ENCODE measurements at places on chromosomes 1 and 21.
A peak's percentile ranks its signal among the peaks of the same experiment; 100 is the strongest.

GRCh38 chr1:158002022-158002630 lies 8.7 kb downstream of the KIRREL1 start:
- DNase-seq = no peak

DNA sequence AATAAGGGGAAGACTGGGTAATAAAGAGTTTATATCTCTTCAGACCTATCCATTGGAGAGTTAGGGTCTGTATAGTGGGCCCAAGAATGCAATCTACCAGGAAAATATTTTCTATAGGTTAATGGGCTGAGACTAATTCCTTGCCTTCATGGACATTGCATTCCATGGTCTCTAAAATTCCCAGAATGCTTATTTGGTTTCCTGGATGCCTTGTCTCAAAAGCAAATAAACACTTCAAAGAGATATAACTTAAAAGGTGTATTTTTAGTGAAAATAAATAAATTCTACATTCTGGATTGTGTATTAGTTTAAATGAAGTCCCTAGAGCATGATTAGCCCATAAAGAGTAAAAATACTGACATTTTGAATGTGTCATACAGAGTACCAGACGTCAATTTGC lies 550.1 kb upstream of the PKN2 start:
- no peak for DNase-seq

- DNase-seq = no peak
These were observed 37.0 kb downstream of the HS2ST1 start for GRCh38 chr1:86951430-86951829.

DNA sequence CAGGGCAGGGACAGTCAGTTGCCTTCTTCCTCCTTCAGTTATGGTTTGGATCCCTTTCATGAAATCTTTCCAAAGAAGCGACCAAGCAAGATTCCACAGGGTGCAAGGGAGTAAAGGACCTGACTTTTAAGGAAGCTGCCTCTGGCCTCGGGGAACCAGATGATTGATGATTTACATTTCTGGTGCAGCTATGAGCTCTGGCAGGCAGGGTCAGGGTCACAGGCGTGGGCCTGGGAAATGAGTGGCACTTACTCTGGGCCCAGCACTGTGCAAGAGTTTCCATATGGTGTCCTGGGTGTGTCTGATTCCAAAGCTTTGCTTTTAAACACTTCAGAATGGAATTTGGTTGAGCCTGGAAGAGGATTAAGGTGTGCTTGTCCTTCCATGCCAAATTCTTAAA lies 7.2 kb upstream of the CRABP2 start:
- no peak for DNase-seq

GRCh38 chr1:27585684-27586083 lies 18.3 kb downstream of the AHDC1 start:
- no peak for DNase-seq

DNA sequence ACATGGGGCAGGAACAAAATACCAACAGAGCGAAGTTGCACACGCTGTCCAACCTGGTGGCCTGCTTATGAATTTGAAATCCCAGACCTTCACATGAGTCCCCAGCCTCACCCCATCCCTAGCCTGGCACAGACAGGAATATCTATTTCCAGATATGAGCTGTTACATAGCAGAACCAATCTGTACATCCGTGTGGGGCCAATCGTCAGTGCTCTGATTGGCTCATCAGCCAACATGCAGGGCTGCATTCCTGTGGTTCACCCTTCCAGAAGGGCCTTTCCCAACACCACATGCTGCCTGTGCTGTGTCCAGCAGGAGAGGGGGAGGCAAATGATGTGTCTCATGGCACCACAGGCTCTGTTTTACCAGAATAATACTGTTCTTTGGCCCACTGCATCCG lies 31.3 kb downstream of the CCN1 start:
- DNase-seq = peak; percentile 74

DNA sequence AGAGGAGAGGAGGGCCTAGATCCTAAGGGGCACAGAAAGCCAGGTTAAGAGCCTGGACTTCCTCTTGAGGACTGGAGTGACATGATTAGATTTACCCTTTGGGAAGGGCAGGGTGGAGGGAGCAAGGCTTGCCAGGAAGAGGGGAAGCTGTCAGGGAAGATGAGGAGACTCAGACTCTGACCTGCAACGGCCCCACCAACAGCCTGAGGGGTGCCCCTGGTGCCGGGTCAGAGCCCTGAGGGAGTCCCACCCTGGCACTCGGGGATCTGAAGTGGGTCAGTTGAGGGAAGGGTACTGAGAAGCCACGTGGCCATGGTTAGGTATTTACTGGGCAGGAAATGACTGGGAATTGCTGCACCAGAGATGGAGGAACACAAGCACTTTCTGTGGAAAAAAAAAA lies 9.8 kb downstream of the ECE1 start:
- no peak for DNase-seq

DNA sequence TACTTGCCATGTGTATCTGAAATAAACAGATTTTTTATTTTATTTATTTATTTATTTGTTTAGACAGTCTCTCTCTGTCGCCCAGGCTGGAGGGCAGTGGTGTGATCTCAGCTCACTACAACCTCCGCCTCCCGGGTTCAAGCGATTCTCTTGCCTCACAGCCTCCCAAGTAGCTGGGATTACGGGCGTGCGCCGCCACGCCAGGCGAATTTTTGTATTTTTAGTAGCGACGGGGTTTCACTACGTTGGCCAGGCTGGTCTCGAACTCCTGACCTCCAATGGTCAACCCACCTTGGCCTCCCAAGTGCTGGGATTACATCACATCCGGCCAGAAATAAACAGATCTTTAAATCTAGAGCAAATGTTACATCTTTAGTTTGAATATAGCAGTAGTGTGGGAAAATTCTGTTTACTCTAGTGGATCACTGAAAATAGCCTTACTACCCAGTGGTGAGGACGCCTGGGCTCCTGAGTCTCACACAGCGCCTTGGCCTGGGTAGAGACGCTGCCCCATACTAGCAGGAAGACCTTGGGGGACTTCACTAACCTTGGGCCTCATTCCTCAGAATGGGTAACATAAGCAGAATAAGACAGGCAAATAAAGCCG lies 709 bp downstream of the GART start:
- DNase-seq = no peak

- no peak for DNase-seq
These were observed 52.3 kb upstream of the INSL5 start for GRCh38 chr1:66853379-66853778.

GRCh38 chr1:147215540-147215916 lies 9.6 kb downstream of the FMO5 start:
- no peak for DNase-seq

- DNase-seq = peak; percentile 44
These were observed 46.6 kb downstream of the VPS26C start for GRCh38 chr21:37220433-37220980.

GRCh38 chr1:114181356-114181755 lies 27.7 kb upstream of the SYT6 start:
- DNase-seq = no peak

- DNase-seq = no peak
These were observed 219.3 kb downstream of the KCNJ6 start for GRCh38 chr21:37696936-37697335.

GRCh38 chr1:169528215-169529067 lies 42.7 kb upstream of the SLC19A2 start:
- DNase-seq = no peak

DNA sequence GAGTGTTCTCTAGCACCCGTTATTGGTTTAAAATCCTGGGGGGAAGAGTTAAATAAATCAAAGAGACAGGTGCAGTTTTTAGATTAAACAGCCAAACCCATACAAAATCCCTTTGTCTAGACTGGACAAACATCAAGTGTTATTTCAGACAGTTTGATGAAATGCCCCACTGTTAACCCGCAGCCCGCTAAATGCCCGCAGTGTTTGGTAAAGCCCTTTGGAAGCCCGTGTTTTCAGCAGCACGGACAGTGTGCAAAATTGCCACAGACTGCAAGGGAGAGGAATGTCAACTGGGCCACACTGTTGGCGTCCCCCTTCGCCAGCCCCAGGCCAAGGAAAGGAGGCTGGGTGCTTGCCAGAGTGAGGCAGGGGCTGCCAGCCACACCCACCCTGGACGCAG lies 26.6 kb downstream of the AJAP1 start:
- DNase-seq = no peak

DNA sequence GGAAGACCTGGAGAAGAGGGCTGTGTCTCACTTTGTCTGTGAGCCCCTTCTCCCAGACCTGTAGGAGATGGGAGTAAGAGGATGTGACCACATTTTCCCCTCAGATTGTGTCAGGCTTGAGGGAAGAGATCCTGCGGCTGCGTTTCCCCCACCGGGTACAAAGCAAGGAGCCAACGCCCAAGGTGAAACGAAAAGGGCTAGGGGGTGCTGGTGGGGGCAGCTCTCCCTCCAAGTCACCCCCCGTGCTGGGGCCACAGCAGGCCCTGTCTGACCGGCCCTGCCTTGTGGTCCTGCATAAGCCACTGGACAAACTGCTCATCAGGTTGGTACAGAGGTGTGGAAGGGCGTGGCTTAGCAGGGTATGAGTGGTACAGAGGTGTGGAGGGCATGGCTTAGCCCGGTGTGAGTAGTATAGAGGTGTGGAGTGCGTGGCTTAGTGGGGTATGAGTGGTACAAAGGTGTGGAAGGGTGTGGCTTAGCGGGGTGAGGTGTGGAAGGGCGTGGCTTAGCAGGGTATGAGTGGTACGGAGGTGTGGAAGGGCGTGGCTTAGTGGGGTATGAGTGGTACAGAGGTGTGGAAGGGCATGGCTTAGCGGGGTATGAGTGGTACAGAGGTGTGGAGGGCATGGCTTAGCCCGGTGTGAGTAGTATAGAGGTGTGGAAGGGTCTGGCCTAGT lies 30.6 kb downstream of the HYI start:
- no peak for DNase-seq

DNA sequence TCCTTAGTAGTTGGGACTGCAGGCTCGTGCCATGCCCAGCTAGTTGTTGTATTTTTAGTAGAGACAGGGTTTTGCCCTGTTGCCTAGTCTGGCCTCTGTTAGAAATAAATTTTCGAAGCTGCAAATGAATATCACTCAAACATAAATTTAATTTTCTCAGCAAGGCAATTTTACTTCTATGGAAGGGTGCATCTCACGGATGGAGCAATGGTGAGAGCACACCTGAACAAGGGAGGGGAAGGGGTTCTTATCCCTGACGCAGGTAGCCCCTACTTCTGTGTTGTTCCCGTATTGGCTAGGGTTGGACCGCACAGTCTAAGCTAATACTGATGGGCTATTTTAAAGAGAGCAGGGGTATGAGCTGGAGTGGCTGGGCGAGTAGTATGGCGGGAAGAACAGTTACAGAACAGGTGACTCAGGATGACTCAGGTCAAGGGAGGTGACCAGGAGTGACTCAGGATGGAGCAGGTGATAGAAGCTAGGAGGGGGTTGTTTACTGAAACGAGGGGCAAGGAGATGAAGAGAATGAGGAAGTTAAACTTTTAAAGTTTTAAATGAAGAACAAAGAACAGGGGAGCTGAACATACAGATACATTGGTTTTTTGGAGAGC lies 7.5 kb downstream of the MDM4 start:
- DNase-seq = no peak

- DNase-seq = no peak
These were observed 157.1 kb downstream of the DSCAM start for GRCh38 chr21:40689840-40690360.

DNA sequence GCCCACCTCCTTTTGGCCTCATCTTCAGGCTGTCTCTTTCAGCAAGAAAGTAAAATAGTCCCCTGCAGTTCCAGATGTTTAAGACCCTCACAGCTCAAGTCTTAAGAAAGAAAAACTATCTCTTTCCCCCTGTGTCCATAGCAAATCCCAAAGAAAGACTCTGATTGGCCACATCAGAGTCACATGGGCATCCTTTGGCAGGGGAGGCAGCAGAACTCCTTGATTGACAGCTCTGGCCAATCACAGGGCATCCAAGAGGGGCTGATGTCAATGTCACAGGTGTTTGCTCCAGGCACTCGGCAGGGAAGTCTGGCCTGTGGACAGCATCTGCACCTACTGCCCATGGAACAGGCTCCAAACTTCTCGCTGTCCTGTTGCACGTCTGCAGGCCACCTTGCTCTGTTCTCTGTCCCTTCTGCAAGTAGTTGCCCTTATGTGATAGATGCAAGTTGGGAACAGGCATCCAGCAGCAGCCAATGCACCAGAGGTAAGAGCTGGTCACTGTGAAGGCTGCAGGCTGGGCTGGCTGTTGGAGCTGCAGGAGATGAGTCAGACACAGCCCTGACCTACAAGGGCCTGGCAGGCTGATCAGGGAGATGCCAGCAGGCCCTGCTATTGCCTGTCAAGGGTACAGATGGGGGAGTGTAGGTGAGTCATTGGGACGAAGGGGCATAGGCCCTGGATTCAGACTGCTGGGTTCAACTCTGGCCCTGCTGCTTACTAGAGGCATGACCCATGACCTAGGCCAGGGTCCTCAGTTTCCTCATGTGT lies 96.8 kb upstream of the TMEM51 start:
- peak; percentile 17 for DNase-seq

DNA sequence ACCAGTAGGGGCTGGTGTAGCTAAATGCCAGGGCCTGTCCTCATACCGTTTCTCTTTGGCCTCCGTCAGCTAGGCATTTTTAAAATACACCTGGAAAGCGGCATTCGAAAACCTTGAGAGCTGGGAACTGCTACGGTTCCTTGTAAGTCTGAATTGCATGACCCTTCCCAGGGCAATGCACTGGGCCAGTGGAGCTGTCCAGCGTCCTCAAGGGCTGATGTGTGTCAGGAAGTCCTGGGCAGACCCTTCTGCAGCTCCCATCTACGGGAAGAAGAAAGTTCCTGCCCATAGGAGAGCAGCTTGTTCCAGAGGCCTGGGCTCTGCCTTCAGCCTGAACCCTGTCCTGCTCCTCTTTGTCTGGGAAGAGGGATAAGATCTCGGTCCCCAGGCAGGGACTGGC lies 34.1 kb downstream of the UBASH3A start:
- DNase-seq = no peak

GRCh38 chr1:119449971-119450370 lies 35.0 kb downstream of the HSD3B2 start:
- DNase-seq = no peak

GRCh38 chr1:30988045-30988444 lies 77.5 kb downstream of the PUM1 start:
- DNase-seq = no peak

DNA sequence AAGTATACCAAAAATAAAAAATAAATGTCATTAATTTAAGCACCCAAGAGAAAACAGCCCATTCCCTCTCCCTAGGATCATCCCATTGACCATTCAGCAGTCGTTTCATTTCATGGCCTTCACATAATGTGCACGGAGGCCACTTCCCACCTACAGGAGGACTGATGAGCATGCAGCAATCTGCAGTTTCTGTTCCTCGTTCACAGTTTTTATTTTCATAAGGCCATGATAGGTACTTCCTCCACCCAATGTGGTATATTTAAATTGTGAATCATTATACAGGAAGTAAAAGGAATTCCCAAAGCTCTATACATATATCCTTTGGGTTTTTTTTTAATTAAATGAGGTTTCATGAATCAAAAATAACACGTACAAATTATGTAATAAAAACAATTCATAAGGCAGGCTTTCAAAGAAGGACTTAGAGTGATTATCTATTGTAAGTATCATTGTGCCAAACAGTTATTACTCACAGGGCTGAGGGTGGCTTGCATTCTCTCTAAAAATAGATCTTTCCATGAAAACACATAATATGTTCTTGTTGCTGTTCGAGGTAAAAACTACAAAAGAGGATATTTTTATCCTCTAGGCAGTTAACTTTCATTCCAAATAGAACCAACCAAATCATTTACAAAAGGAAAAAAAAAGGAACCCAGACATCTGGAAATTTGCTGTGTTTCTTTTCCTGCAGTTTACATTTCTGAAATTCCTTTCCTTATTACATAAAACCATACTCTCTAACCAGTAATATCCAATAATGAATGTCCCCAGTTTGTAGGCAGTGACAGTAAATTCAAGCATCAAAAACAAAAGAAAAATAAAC lies 27.5 kb upstream of the SLC44A3 start:
- peak; percentile 22 for DNase-seq

All from HTR-8/SVneo (cell line).